Activated CD8-positive, alpha-beta T cell treated with anti-CD3 and anti-CD28 coated beads for 36 hours (primary cell): ENCODE measurements at places on chromosomes 4 and X. TPM values are rescaled to one million over a fixed set of nuclear protein-coding genes. Genes with fewer than 3 reads are reported as not detected.

GSX2 gene
- not detected for total RNA-seq

DNA sequence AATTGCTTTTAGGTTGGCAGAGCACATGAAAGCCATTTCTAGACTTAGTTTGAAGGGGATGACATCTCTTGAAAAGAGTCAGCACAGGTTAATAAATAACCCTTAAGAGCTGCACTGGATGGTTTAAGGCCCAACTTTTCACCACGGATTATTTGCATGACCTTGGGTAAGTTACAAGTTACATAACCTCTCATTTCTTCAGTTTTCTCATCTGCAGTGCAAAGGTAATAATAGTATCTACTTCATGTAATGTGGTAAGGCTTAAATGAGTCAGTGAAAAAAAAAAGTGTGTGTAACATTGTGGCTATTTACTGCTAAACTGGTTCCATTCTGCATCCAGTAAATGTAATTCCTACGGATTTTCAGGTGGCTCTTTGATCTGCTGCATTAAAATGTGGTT lies 715.8 kb downstream of the CCSER1 start:
- no peaks in the 10 kb centered on the region for H3K27me3 ChIP-seq
- H3K36me3 ChIP-seq = no peaks in the 10 kb centered on the region
- no peaks in the 10 kb centered on the region for H3K4me1 ChIP-seq
- no peak overlapping the region for H3K4me3 ChIP-seq
- no peak overlapping the region for H3K27ac ChIP-seq

GRCh38 chr4:4780729-4781244 lies 78.7 kb upstream of the MSX1 start:
- H3K27ac ChIP-seq = no peak overlapping the region
- DNase-seq = no peak
- peaks cover 2% of the 10 kb centered on the region for H3K27me3 ChIP-seq
- H3K4me3 ChIP-seq = no peak overlapping the region
- H3K36me3 ChIP-seq = no peaks in the 10 kb centered on the region

GRCh38 chrX:21379991-21380390 lies 5.8 kb downstream of the CNKSR2 start:
- H3K4me1 ChIP-seq = peaks cover 36% of the 10 kb centered on the region
- no peak for DNase-seq

- H3K4me3 ChIP-seq = no peak overlapping the region
- H3K27me3 ChIP-seq = no peaks in the 10 kb centered on the region
- no peak overlapping the region for H3K27ac ChIP-seq
Observed at GRCh38 chr4:116229420-116229819, 856.0 kb downstream of the TRAM1L1 start.

DNA sequence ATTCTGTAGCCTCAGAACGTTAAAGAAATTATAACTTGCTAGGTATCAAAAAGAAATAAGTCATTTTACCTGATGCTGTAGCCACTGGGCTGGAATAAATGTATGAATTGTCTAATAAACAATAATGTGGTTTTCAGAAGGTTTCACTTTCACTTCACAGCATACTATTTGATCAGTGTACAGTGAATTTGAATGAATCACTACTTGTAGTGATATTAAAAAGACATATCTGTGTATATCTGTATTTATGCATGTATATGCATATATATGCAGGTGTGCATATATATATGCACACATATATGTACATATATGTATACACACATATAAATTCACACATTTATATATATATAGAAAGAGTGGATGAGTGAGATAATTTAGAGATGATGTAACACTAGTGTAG lies 440.0 kb upstream of the PCDH10 start:
- no peak for DNase-seq
- H3K27me3 ChIP-seq = no peaks in the 10 kb centered on the region
- H3K4me3 ChIP-seq = no peak overlapping the region
- H3K27ac ChIP-seq = no peak overlapping the region
- H3K36me3 ChIP-seq = no peaks in the 10 kb centered on the region
